ENCODE measurements at places on chromosomes 4 and X. TPM values are rescaled to one million over a fixed set of nuclear protein-coding genes. Genes with fewer than 3 reads are reported as not detected.

Gene DIPK2B
- not detected for total RNA-seq

Gene CT47B1
- total RNA-seq: not detected

Gene NR3C2
- total RNA-seq: 0.02 TPM

Gene PDGFC
- total RNA-seq: 3.4 TPM

Gene GALNTL6
- total RNA-seq: 0.08 TPM

Gene OTUD6A
- total RNA-seq: not detected

Gene ANXA3
- 84.9 TPM for total RNA-seq

Gene GAGE12F
- not detected for total RNA-seq

Data from A549 treated with dexamethasone at 1 μM for 4 hours (cell line).